ENCODE measurements at places on chromosomes 1 and 21. TPM values are rescaled to one million over a fixed set of nuclear protein-coding genes. Genes with fewer than 3 reads are reported as not detected.

IFI44L gene
- polyA plus RNA-seq, result 1.1 TPM

CENPS gene
- polyA plus RNA-seq, result 13.2 TPM

MDM4 gene
- 19.1 TPM for polyA plus RNA-seq

CD5L gene
- not detected for polyA plus RNA-seq

B3GALT2 gene
- 0.10 TPM for polyA plus RNA-seq

ZSWIM5 gene
- 0.33 TPM for polyA plus RNA-seq

KIF21B gene
- polyA plus RNA-seq, result 8.1 TPM

CD1B gene
- not detected for polyA plus RNA-seq

VWA5B1 gene
- 0.46 TPM for polyA plus RNA-seq

COL16A1 gene
- polyA plus RNA-seq, result 0.31 TPM

SPRR2F gene
- not detected for polyA plus RNA-seq

TXNIP gene
- polyA plus RNA-seq, result 5,430 TPM

ROR1 gene
- not detected for polyA plus RNA-seq

LRRC53 gene
- not detected for polyA plus RNA-seq

NUDT4B gene
- polyA plus RNA-seq, result 3.7 TPM

DMRTA2 gene
- polyA plus RNA-seq, result not detected

PRKCZ gene
- polyA plus RNA-seq, result 12.7 TPM

FMO5 gene
- polyA plus RNA-seq, result 0.22 TPM

CFAP57 gene
- polyA plus RNA-seq, result not detected

EPHA10 gene
- polyA plus RNA-seq, result not detected

SPRR1A gene
- polyA plus RNA-seq, result not detected

GPATCH3 gene
- 21.3 TPM for polyA plus RNA-seq

OR14K1 gene
- not detected for polyA plus RNA-seq

FAM72B gene
- 0.27 TPM for polyA plus RNA-seq

TTLL7 gene
- not detected for polyA plus RNA-seq

FCGR1A gene
- polyA plus RNA-seq, result not detected

GPR52 gene
- not detected for polyA plus RNA-seq

OR10J5 gene
- not detected for polyA plus RNA-seq

CFHR3 gene
- not detected for polyA plus RNA-seq

CFAP410 gene
- 45.4 TPM for polyA plus RNA-seq

RSPO1 gene
- polyA plus RNA-seq, result not detected

JUN gene
- polyA plus RNA-seq, result 21.9 TPM

CBR3 gene
- 5.0 TPM for polyA plus RNA-seq

FABP3 gene
- polyA plus RNA-seq, result not detected

SLC25A34 gene
- polyA plus RNA-seq, result not detected

RABGAP1L gene
- 38.4 TPM for polyA plus RNA-seq

KCNN3 gene
- not detected for polyA plus RNA-seq

KLHDC8A gene
- polyA plus RNA-seq, result not detected

TMEM35B gene
- polyA plus RNA-seq, result 166 TPM

SUSD4 gene
- 7.7 TPM for polyA plus RNA-seq

MSH4 gene
- polyA plus RNA-seq, result not detected

Measured in naive thymus-derived CD4-positive, alpha-beta T cell (primary cell).